ENCODE measurements at places on chromosomes 2 and 18.
A peak's percentile ranks its signal among the peaks of the same experiment; 100 is the strongest.

DNA sequence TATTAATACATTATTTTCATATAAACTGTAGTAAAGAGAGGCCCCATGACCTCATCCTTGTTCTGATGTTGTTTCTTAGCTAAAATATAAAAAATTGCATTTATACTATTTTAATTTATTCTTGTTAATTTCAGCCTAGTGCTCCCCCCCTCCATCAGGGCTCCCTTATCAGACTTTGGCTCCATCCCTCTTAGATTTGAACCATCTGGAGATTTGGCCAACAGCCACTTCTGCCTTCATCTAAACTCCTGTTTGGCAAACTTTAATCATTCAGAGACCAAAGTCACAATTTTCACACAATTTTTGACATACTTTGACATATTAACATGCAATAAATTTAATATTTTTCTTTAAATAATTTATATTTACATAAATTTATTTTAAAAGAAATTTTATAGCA, 569.3 kb downstream of the TDRD15 start:
- no peak for DNase-seq

DNA sequence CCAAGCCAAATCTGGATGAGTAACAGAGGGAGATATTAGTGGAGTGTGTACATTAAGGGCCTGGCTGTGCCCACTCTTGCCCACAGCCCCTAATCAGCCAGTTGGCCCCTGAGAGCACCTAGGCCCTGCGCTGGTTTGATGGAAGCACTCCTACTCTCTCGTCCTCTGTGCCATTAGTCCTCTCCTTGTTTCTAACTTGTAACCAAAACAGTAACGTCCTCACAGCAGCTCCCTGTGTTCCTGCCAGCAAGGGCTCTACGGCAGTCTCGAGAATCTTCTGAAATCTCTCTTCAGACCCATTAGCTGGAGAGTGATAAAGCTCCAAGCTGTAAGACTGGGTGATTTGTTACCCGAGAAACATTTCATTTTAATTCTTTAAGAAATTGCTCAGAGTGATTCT, 76.1 kb downstream of the LRRC30 start:
- DNase-seq: no peak

DNA sequence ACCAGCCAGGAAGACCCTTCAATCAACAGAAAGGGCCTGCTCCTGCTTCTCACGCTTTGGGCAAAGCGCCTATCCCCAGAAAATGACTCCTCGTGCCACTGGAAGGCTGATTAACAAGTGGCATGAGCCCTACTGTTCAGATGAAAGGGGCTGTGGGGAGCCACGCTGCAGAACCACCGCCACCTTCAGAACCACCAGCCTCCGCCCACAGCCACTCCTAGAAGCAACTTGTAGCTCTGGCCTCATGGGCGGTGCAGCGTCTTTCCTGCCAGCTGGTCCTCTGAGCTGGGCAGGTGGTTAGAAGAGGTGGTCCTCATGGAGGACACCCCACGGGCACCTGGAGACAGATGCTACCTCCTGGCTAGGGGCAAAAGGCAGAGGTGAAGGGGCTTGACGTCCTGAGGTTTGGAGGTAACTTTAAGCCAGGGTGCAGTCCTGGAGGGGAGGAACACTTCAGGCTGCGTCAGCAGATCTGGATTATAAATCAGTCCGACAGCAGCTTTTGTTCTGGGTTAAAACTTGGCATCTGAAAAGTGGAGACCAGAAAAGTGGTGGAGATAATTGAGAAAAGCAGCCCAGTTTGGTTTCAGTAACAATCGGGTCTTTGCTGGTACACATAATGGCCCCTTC, 861 bp upstream of the SEMA4C start:
- DNase-seq: peak; percentile 85

DNA sequence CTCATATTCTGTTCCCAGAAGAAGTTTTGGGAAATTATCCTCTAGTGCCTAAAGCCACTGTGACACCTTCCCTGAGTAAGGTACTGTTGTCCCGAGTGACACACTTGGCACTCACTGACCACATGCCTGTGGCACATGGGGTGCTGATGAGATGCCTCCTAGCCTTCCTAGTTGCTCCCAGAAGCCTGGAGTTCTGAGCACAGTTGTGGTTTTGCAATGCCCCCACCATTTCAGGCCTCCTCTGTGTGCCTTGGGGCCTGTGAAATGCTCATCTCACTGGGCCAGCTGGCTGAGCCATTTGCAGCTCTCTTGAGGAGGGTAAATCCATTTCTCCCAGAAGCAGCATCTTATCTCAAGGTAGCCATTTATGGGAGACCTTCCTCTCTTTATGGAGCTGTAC, 91.8 kb downstream of the DGKD start:
- no peak for DNase-seq

DNA sequence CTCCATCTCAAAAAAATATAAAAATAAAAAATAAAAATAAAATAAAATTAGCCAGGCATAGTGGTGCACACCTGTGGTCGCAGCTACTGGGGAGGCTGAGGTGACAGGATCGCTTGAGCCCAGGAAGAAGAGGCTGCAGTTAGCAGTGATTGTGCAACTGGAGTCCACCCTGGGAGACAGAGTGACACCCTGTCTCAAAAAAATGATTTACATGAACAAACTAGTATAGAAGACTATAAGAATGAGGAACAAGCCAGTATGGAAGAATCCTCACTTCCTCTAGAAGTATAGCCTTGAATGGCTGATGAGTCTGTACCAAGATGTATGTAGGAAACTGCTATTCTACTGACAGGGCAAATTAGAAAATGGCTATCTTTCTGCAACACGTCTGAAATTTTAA, 10.9 kb downstream of the YES1 start:
- no peak for DNase-seq

DNA sequence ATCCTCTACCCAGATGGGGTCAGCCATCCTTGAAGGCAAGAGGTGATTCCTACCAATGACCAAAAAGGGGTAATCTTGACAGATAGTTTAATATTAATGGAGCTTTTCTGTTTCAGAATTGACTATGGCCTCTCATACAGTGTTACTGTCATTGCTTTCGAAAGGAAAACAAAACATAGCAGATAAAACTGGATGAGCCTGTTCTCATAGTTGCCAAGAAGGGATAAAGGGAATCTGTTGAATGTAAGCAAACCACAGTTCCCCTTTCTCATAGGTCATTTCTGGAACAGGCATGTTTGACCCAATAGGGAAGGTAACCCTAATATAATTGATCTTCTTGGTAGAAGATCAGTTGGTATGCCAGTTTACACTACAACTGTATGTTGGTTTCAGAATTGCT, 1.6 kb downstream of the RAB27B start:
- no peak for DNase-seq

- DNase-seq: no peak
Observed at GRCh38 chr2:204840504-204840903, 295.2 kb downstream of the PARD3B start.

DNA sequence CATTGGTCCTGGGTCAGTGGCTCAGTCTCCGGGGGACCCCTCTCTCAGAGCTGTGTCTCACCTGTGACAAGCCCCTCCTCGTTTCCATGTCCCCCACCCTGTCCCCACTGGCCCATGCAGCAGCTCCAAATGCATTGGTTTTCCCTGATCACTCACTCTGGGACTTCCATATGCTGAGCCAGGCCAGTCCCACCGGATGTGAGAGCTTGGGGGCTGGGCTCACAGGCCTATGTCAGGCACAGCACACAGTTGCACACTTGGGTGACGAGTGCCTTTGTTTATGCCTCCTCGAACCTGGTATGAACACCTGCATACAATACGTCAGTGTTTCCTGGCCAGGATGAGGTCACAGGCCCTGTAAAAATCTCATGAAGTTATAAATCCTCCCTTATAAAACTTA, 232.5 kb downstream of the TFCP2L1 start:
- no peak for DNase-seq

Measured in sigmoid colon (tissue), 7 donors.